ENCODE measurements at places on chromosomes 12 and 14. TPM values are rescaled to one million over a fixed set of nuclear protein-coding genes. Genes with fewer than 3 reads are reported as not detected.

DBX2 gene
- polyA plus RNA-seq: not detected

GRCh38 chr12:18646286-18646890, 91.4 kb downstream of the PLCZ1 start:
- H3K4me3 ChIP-seq: no peak overlapping the region
- no peaks in the 10 kb centered on the region for H3K36me3 ChIP-seq
- no peaks in the 10 kb centered on the region for H3K4me1 ChIP-seq
- DNase-seq: no peak

- no peak for DNase-seq
- no peak overlapping the region for H3K4me3 ChIP-seq
- no peak overlapping the region for H3K27ac ChIP-seq
- H3K4me1 ChIP-seq: peaks cover 20% of the 10 kb centered on the region
- no peaks in the 10 kb centered on the region for H3K36me3 ChIP-seq
Measured at GRCh38 chr12:112843287-112843686, 51.7 kb downstream of the RPH3A start.

GRCh38 chr12:69024907-69025306, 91.9 kb upstream of the CPM start:
- H3K36me3 ChIP-seq: no peaks in the 10 kb centered on the region
- H3K4me3 ChIP-seq: peak overlapping the region; percentile 62
- DNase-seq: no peak
- H3K27ac ChIP-seq: peak overlapping the region; percentile 97
- H3K4me1 ChIP-seq: peaks cover 41% of the 10 kb centered on the region
- no peaks in the 10 kb centered on the region for H3K27me3 ChIP-seq

DNA sequence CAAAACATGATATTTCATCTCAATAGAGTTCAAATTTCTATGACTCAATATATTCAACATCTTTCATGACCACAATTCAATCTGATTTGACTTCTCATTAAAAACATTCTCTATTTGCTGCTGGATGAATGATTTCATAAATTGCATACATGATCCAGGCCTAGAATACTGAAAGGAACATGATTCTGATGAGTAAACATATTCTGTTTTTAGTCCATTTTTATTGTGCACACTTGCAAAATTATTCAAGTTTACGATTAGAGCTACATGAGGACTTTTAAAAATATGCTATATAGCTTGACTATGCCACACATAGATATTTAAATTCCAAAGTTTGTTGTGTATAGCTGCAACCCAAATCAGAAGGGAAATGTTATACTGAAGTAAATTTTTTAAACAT, 273.8 kb upstream of the GRIP1 start:
- no peak for DNase-seq
- H3K4me1 ChIP-seq: no peaks in the 10 kb centered on the region
- H3K36me3 ChIP-seq: no peaks in the 10 kb centered on the region
- no peaks in the 10 kb centered on the region for H3K27me3 ChIP-seq

GRCh38 chr12:15698377-15698871, 90.8 kb downstream of the EPS8 start:
- H3K27ac ChIP-seq: no peak overlapping the region
- no peaks in the 10 kb centered on the region for H3K36me3 ChIP-seq
- peaks cover 26% of the 10 kb centered on the region for H3K4me1 ChIP-seq
- DNase-seq: no peak
- H3K4me3 ChIP-seq: no peak overlapping the region

- H3K27ac ChIP-seq: no peak overlapping the region
- H3K4me1 ChIP-seq: no peaks in the 10 kb centered on the region
- no peak overlapping the region for H3K4me3 ChIP-seq
- H3K27me3 ChIP-seq: peaks cover 41% of the 10 kb centered on the region
Measured at GRCh38 chr14:69345402-69345801, 52.7 kb downstream of the ERH start.

DNA sequence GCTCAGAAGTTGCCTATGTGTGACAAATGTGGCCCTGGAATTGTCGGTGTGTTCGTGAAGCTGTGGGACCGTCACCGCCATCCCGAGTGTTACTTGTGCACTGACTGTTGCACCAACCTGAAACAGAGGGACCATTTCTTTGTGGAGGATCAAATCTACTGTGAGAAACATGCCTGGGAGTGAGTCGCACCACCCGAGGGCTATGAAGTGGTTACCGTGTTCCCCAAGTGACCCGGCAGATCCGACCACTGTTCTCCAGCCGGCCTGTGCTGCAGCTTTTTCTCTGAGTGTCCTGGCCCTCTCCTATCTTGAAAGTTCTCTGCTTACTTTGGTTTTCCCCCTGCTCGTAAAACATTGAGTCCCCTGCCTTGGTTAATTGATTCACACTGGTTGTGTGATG, 65.3 kb downstream of the VCPKMT start:
- H3K4me3 ChIP-seq: no peak overlapping the region
- no peak for DNase-seq
- H3K36me3 ChIP-seq: no peaks in the 10 kb centered on the region
- peaks cover 2% of the 10 kb centered on the region for H3K4me1 ChIP-seq
- no peak overlapping the region for H3K27ac ChIP-seq

Measured in keratinocyte (primary cell).